ENCODE measurements at places on chromosomes 3 and 15.

- no peak overlapping the region for H3K4me3 ChIP-seq
- H3K4me1 ChIP-seq = no peaks in the 10 kb centered on the region
- no peaks in the 10 kb centered on the region for H3K36me3 ChIP-seq
- H3K27ac ChIP-seq = no peak overlapping the region
Measured at GRCh38 chr15:80461356-80462095, 57.3 kb downstream of the ARNT2 start.

- no peaks in the 10 kb centered on the region for H3K4me1 ChIP-seq
- no peak overlapping the region for H3K4me3 ChIP-seq
- H3K27me3 ChIP-seq = no peaks in the 10 kb centered on the region
- no peak overlapping the region for H3K27ac ChIP-seq
Measured at GRCh38 chr3:52920841-52921240, 23.5 kb upstream of the STIMATE start.

DNA sequence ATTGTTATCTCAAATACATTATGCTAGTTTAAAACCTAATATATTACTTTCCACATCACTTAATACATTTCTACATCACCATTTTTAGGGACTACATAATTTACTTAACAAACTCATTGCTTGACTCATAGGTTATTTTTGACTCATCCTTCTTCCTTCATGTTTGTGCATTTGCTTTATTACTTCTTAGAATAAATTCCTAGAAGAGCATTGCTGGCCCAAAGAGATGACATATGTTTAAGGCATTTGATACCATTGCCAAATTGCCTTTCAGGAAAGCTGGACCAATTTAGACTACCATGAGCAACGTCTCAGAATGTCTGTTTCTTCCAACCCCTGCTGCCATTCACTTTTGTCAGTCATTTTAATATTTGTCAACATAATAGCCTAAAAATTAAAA lies 905.8 kb downstream of the IGSF11 start:
- H3K36me3 ChIP-seq = no peaks in the 10 kb centered on the region
- no peaks in the 10 kb centered on the region for H3K4me1 ChIP-seq
- no peaks in the 10 kb centered on the region for H3K27me3 ChIP-seq
- no peak overlapping the region for H3K4me3 ChIP-seq
- no peak overlapping the region for H3K27ac ChIP-seq

GRCh38 chr3:25906132-25906906 lies 116.4 kb downstream of the OXSM start:
- no peak overlapping the region for H3K27ac ChIP-seq
- no peaks in the 10 kb centered on the region for H3K36me3 ChIP-seq
- no peak for DNase-seq
- no peaks in the 10 kb centered on the region for H3K27me3 ChIP-seq

DNA sequence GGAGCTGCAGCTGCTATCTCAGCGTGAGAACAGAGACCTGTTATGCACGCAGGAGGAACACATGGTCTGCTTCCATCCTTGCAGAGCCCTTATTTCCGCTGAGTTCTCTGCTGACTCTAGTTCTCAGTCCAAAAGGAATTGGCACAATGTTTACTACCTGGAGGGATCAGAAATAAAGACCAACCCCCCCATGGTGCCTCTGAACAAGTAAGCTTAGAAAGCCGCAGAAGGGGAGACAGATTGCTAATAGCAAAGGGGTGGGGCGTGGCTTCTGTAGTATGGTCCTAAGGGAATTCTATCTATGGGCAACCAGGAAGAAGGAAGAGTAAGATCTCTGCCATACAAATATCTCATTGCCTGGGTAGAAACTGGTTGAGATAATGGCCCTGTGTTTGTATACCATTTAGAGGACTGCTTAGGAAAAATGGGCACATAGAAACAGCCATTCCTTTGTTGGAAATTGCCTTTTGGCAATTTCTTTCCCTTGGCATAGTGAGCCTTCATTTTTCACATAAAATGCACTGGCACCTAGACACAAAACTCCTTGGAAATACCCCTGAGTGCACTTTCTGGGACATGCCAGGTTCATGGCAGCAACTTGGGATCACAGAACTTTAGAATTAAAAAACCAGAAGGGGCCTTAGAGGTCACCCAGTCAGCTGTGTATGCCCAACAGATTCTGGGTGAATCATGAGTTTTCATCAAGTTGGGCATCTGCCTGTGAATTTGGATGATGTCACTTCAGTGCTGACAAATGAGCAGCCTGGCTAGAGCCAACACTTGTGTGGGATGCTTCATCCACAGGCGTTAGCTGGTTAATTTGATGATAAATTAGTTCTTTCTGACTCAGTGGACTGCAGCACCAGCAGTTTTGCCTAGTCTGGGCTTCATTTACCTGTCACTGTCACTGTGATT lies 57.4 kb upstream of the STXBP5L start:
- H3K27me3 ChIP-seq = no peaks in the 10 kb centered on the region
- no peak overlapping the region for H3K27ac ChIP-seq
- H3K4me3 ChIP-seq = no peak overlapping the region
- H3K36me3 ChIP-seq = no peaks in the 10 kb centered on the region
- DNase-seq = no peak
- H3K4me1 ChIP-seq = no peaks in the 10 kb centered on the region

- H3K27ac ChIP-seq = no peak overlapping the region
- no peak overlapping the region for H3K4me3 ChIP-seq
- DNase-seq = no peak
- H3K36me3 ChIP-seq = no peaks in the 10 kb centered on the region
- H3K4me1 ChIP-seq = no peaks in the 10 kb centered on the region
Measured at GRCh38 chr3:127831723-127832172, 9.4 kb upstream of the MGLL start.

DNA sequence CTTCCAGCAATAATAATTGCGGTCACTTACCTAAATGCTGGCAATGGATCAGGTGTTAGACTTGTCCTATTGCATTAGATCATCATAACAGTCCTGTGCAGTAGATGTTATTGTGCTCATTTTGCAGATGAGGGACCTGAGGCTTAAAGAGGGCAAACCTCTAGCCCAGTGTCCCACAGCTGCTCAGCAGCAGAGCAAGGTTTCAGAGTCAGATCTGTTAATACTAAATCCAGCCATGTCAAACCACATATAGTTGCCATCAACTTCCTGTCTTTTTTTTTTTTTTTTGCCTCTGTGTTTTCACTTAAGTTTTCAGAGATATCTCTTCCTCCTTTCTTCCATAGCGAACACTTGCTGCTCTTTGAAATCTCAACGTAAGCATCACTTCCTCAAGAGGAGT lies 12.1 kb downstream of the FEZF2 start:
- no peaks in the 10 kb centered on the region for H3K27me3 ChIP-seq
- no peaks in the 10 kb centered on the region for H3K4me1 ChIP-seq
- H3K36me3 ChIP-seq = no peaks in the 10 kb centered on the region

- H3K36me3 ChIP-seq = no peaks in the 10 kb centered on the region
- no peak overlapping the region for H3K27ac ChIP-seq
- H3K27me3 ChIP-seq = no peaks in the 10 kb centered on the region
- no peak for DNase-seq
Measured at GRCh38 chr3:151387432-151387831, 2.9 kb upstream of the P2RY12 start.

GRCh38 chr15:74830868-74831267 lies 4.4 kb downstream of the CPLX3 start:
- H3K4me3 ChIP-seq = no peak overlapping the region
- H3K36me3 ChIP-seq = peaks cover 4% of the 10 kb centered on the region
- H3K4me1 ChIP-seq = no peaks in the 10 kb centered on the region
- H3K27ac ChIP-seq = no peak overlapping the region

DNA sequence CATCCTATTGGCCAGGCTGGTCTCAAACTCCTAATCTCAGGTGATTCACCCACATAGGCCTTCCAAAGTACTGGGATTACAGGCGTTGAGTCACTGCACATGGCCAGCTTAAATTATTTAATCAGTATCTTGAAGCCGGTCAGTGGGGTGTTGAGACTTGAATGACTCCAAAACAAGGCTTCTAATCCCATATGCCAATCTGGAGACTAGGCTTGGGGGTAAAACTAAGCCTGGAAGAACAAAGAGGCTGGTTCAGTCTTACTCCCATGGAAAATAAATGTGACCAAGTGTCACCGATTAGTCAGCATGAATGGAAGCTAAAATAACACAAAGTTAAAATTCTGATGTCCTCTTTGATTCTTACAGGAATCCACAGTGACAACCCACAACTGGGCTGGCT lies 509.1 kb downstream of the FOXP1 start:
- peaks cover 35% of the 10 kb centered on the region for H3K4me1 ChIP-seq
- no peaks in the 10 kb centered on the region for H3K27me3 ChIP-seq
- H3K27ac ChIP-seq = no peak overlapping the region
- no peak overlapping the region for H3K4me3 ChIP-seq
- H3K36me3 ChIP-seq = no peaks in the 10 kb centered on the region

GRCh38 chr3:159989973-159990846 lies 1.6 kb downstream of the IL12A start:
- H3K27me3 ChIP-seq = no peaks in the 10 kb centered on the region
- DNase-seq = no peak
- no peaks in the 10 kb centered on the region for H3K4me1 ChIP-seq
- no peak overlapping the region for H3K27ac ChIP-seq
- H3K4me3 ChIP-seq = no peak overlapping the region

DNA sequence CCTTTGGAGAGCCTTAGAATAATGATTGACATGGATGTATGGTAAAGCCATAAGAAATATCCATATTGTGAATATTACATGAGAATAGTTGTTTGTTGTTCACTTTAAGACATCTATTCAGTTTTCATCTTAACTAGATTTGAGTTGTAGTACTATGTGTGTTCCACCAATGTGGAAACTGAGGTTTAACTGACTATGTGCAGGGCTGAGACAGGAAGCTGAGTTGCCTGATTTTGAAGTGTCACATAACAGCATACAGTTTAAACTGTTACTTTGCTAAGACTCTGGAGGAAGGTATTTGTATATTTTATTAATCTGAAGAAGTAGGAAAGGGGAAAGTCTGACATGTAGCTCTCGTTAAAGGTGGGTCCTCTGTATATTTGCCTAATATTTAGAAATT lies 2.1 kb downstream of the ECT2 start:
- H3K4me3 ChIP-seq = no peak overlapping the region
- no peak overlapping the region for H3K27ac ChIP-seq
- no peak for DNase-seq
- H3K27me3 ChIP-seq = no peaks in the 10 kb centered on the region
- no peaks in the 10 kb centered on the region for H3K36me3 ChIP-seq

- DNase-seq = no peak
- H3K27ac ChIP-seq = no peak overlapping the region
- H3K4me1 ChIP-seq = no peaks in the 10 kb centered on the region
- H3K27me3 ChIP-seq = no peaks in the 10 kb centered on the region
Measured at GRCh38 chr3:146966124-146966523, 361.0 kb upstream of the PLSCR5 start.

- no peak overlapping the region for H3K27ac ChIP-seq
- no peaks in the 10 kb centered on the region for H3K27me3 ChIP-seq
- no peak for DNase-seq
- H3K4me3 ChIP-seq = no peak overlapping the region
- no peaks in the 10 kb centered on the region for H3K4me1 ChIP-seq
Measured at GRCh38 chr3:87435926-87436620, 159.7 kb upstream of the POU1F1 start.

- no peak overlapping the region for H3K4me3 ChIP-seq
- H3K4me1 ChIP-seq = no peaks in the 10 kb centered on the region
- H3K36me3 ChIP-seq = no peaks in the 10 kb centered on the region
- DNase-seq = no peak
Measured at GRCh38 chr3:14685179-14685578, 10.2 kb downstream of the C3orf20 start.

- no peak overlapping the region for H3K4me3 ChIP-seq
- peaks cover 91% of the 10 kb centered on the region for H3K36me3 ChIP-seq
- H3K27ac ChIP-seq = no peak overlapping the region
- no peak for DNase-seq
- H3K27me3 ChIP-seq = no peaks in the 10 kb centered on the region
Measured at GRCh38 chr3:5213574-5213966, 26.1 kb downstream of the EDEM1 start.

DNA sequence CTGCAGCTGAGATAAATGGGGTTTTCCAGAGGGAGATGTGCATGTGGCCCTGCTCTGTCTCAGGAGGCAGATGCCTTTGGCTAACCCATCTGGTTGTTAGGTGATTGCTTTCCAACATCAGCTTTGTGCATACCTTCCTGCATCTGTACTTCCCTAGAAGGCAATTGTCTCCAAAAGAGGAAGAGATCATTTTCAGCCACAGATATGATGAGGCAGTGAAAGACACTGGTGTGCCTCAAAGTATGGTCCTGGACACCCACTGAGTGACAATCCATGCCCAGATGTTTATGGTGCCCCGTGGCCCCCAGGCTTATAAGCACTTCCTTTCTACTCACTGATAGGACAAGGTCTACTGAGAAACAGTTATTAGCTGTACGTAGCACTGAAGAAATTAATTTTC lies 117.5 kb upstream of the NR2F2 start:
- no peak overlapping the region for H3K4me3 ChIP-seq
- no peaks in the 10 kb centered on the region for H3K36me3 ChIP-seq
- no peaks in the 10 kb centered on the region for H3K27me3 ChIP-seq
- no peak for DNase-seq
- H3K27ac ChIP-seq = no peak overlapping the region
- H3K4me1 ChIP-seq = no peaks in the 10 kb centered on the region

DNA sequence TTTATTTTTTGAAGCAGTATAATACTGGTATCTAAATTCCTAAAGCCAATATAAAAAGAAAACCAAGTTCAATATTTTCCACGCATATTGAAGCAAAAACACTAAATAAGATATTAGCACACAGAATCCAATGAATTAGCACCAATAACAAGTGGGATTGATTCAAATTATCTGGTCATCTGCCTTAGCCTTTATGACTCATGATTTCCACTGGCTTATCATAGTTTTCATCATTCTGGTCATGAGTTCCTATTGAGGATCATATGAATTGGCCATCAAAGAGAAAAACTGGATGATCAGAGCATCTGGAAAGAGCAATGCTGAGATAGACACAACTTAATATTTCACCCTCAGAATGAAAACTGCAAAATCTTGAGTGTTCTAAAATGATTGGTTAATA lies 809.9 kb downstream of the MCTP2 start:
- H3K27me3 ChIP-seq = no peaks in the 10 kb centered on the region
- no peaks in the 10 kb centered on the region for H3K36me3 ChIP-seq
- no peak overlapping the region for H3K4me3 ChIP-seq
- no peak overlapping the region for H3K27ac ChIP-seq
- no peak for DNase-seq
- no peaks in the 10 kb centered on the region for H3K4me1 ChIP-seq

DNA sequence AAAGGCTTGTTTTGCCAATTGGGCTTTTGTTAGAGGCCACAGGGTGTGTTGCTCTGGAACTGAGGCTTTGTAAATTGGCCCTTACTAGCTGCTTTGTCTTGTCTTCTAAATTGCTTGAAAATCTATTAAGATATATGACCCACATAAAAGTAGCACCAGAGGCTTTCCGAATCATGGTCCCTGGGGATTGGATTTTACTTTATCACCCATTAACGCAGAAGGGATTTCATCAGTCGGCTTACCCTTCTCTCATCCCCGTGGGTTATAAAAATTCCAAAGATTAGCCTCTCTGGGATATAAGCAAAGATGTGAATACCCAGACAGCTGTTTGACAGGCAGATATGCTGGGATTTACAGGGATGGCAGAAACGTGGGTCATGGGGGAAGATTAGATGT lies 98.3 kb upstream of the CHL1 start:
- H3K36me3 ChIP-seq = no peaks in the 10 kb centered on the region
- no peak for DNase-seq
- H3K27me3 ChIP-seq = no peaks in the 10 kb centered on the region
- no peaks in the 10 kb centered on the region for H3K4me1 ChIP-seq
- no peak overlapping the region for H3K27ac ChIP-seq

GRCh38 chr3:43770426-43771103 lies 79.8 kb downstream of the ABHD5 start:
- peak; percentile 31 for DNase-seq
- peaks cover 16% of the 10 kb centered on the region for H3K4me1 ChIP-seq
- no peaks in the 10 kb centered on the region for H3K36me3 ChIP-seq
- H3K4me3 ChIP-seq = no peak overlapping the region
